ENCODE measurements at places on chromosomes 3 and 15.
A peak's percentile ranks its signal among the peaks of the same experiment; 100 is the strongest.

GRCh38 chr15:63560741-63561448 lies 36.3 kb upstream of the FBXL22 start:
- no peak for DNase-seq

GRCh38 chr3:45748068-45748467 lies 48.3 kb downstream of the SLC6A20 start:
- DNase-seq: no peak

GRCh38 chr15:41490355-41490754 lies 3.3 kb upstream of the ITPKA start:
- peak; percentile 93 for DNase-seq

DNA sequence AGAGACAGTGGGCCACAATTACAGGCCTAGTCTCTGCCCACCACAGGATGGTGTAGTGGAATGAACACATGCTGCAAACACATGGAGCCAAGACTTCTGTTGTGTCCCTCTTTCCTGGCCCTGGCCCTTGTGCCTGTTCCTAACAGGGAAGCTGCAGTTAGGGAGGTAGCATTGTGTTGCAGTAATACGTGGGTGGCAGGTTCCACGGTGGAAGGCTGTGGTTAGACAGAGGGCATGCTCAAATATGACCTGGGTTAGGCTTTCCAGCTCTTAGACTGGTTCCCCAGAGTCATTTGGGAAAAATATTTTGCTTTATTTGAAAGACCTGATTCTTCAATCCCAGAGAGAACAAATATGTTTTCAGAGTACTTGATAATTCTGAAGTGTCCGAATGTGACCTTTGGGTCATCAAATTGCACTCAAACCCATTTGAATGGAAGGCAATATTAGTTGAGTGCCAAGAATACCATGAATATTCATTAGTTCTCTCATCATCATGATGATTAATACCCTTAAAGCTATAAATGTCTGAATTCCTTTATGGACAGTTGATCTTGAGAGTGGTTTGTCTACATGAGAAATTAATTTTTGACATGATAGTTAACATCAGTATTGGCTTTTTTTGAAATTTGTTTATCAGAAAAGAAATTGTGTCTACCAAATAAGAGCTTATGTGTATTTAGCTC lies 28.5 kb downstream of the PLAAT1 start:
- DNase-seq: no peak

GRCh38 chr3:69893274-69893673 lies 106.3 kb upstream of the SAMMSON start:
- no peak for DNase-seq

DNA sequence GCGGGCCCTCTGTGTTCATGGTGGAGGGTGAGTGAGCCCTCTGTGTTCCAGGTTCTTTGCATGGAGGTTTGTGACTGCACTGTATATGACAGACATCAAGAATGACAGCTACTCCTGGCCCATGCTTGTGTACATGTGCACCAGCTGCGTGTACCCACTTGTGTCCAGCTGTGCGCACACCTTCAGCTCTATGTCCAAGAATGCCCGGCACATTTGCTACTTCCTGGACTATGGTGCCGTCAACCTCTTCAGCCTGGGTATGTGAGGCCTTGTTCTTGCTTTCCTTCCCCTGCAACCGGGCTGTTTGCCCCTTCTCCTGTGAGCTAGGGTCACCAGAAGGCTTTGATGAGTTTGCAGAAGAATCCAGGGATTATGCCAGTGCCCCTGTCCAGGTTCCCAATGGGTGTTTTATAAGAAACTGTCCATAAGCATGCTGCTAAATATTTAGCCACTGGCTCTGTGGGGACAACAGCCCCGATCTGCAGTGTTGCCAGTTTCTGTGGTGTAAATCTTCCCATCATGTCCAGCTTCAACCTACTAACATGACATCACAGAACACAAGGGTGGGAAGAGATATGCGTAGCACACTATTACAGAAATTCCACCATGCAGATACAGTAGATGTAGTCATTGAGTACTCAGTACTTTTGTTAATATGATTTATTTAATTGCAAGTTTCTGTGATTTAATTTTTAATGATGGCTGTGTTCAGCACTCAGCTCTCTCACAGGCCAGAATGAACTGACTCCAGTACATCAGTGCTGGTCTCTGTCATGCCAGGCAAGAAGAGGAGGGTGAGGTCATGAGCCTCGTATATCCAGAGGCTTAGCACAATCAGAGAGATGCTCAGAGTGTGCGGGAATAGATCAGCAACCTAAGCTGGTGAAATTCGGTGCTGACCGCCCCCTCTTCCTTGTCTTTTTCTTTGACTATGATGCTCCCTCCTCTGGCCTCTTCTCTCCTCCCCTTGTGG lies 29.2 kb upstream of the KIF23 start:
- DNase-seq: no peak

- DNase-seq: peak; percentile 63
Measured at GRCh38 chr15:80173022-80173759, 20.4 kb downstream of the FAH start.

- peak; percentile 35 for DNase-seq
Measured at GRCh38 chr3:119294696-119295671, 801 bp downstream of the ARHGAP31 start.

- DNase-seq: no peak
Measured at GRCh38 chr3:64395490-64395889, 170.2 kb upstream of the PRICKLE2 start.

GRCh38 chr3:39505866-39506742 lies 38.6 kb downstream of the MOBP start:
- DNase-seq: no peak

GRCh38 chr15:88623061-88623460 lies 1.9 kb downstream of the AEN start:
- DNase-seq: peak; percentile 88

DNA sequence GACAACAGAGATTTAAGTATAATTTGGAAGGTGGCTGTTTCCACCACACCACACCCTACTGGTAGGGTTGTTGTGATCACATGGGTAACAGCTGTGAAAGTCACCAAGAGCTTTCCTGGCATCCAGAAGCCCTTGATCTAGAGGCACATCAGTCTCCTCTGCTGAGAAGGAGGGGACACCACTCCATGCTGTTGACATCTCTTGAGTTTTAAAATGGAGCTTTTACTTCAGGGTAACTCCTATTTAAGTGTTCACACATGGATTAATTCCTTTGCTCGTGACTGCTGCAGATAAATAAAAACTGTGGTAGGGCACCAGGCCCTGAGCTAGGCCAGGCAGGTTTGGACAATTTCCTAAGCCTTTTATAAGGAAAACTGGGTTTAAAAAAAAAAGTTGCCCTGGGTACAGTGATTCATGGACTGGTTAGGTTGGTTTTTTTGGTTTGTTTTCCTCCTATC lies 7.5 kb downstream of the EXOSC7 start:
- peak; percentile 33 for DNase-seq

- DNase-seq: no peak
Measured at GRCh38 chr15:95944193-95944592, 386.3 kb upstream of the NR2F2 start.
